ENCODE measurements at places on chromosomes 3 and 15.

DNA sequence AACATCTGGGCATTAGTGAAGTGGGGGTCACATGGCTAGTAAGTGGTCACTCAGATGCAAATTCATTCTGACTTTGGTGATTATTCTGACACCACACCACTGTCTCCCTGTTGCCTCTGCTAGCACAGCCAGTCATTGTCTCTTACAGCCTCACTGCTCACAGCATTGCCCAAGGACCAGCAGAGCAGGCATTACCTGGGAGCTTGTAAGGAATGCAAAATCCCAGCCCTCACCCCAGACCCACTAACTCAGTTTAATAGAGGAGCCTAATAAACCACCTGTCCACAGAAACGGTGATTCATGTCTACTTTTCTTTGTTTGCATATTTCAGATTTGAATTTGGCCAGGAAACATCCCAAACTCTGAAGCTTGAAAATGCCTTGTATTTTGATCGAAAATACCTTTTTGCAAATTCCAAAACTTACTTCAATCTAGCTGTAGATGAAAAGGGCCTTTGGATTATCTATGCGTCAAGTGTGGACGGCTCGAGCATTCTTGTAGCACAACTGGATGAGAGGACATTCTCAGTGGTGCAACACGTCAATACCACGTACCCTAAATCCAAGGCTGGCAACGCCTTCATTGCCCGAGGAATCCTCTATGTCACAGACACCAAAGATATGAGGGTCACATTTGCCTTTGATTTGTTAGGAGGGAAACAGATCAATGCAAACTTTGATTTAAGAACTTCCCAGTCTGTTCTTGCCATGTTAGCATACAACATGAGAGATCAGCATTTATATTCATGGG is 62.7 kb downstream of the GLDN start:
- no peak for DNase-seq

DNA sequence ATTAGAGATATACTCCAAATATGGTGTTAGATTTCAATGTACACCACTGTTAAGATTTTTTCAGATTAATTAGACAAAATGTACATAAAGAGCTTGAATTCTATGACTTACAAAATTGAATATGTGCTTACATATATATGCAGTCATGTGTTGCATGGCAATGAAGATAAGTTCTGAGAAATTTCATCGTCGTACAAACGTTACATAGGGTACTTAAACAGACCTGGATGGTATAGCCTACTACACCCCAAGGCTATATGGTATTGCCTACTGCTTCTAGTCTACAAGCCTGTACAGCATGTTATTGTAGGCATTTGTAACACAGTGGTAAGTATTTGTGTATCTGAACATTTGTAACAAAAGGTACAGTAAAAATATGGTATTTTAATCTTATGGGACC is 9.3 kb downstream of the IL16 start:
- DNase-seq = no peak

- DNase-seq = no peak
Measured at GRCh38 chr15:29822684-29823459, 604 bp upstream of the TJP1 start.

DNA sequence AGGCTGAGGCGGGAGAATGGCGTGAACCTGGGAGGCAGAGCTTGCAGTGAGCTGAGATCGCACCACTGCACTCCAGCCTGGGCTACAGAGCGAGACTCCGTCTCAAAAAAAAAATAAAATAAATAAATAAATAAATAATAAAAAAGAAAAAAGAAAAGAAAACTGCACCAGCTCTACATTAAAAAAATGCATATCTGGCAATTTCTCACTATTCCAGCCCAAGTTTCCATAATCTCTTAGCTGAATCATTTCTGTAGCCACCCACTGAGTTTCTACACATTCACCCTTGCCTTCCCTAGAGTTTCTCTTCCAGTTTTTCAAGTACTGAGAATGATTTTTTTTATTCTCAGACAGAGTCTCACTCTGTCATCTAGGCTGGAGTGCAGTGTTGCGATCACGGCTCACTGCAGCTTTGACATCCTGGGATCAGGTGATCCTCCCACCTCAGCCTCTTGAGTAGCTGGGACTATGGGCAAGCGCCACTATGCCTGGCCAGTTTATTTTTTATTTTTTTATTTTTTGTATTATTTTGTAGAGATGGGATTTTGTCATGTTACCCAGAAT is 24.5 kb upstream of the SLC7A14 start:
- DNase-seq = no peak

DNA sequence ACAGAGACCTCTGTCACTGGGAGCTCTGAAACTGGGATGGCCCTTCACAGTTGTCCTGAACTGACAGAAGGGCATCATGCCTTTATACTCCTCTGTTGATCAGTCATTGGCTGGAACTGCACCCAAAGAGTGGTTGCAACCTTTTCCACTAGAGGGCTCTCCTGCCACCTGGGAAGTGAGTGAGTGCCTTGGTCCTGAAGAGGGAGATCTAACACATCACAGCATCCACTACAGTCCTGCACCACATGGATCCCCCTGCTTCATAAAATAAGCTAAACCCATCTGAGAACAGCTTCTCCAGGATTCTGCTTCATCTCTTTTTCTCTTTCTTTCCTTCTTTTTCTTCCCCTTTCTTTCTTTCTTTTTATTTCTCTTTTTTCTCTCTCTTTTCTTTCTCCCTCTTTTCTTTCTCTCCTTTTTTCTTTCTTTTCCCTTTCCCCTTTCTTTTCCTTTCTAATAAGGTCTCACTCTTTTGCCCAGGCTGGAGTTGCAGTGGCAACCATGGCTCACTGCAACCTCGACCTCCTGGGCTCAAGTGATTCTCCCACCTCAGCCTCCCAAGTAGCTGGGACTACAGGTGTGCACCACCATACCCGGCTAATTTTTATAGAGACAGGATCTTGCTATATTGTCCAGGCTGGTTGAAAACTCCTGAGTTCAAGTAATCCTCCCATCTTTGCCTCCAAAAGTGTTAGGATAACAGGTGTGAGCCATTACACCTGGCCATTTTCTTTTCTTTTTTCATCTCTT is 42.8 kb upstream of the RAF1 start:
- no peak for DNase-seq

GRCh38 chr15:67127965-67128364 is 62.6 kb downstream of the SMAD3 start:
- DNase-seq = no peak

DNA sequence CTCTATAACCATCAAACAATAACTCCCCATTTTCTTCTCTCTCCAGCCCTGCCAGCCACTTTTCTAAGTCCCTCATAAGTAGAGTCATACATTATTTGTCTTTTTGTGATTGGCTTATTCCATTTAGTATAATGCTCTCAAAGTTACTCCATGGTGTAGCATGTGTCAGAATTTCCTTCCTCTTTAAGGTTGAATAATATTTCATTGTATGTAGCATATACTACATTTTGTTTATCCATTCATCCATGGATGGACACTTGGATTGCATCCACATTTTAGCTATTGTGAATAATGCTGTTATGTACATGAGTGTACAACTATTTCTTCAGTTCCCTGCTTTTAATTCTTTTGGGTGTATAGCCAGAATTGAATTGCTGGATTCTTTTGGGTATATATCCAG is 138.4 kb downstream of the ATG7 start:
- no peak for DNase-seq

DNA sequence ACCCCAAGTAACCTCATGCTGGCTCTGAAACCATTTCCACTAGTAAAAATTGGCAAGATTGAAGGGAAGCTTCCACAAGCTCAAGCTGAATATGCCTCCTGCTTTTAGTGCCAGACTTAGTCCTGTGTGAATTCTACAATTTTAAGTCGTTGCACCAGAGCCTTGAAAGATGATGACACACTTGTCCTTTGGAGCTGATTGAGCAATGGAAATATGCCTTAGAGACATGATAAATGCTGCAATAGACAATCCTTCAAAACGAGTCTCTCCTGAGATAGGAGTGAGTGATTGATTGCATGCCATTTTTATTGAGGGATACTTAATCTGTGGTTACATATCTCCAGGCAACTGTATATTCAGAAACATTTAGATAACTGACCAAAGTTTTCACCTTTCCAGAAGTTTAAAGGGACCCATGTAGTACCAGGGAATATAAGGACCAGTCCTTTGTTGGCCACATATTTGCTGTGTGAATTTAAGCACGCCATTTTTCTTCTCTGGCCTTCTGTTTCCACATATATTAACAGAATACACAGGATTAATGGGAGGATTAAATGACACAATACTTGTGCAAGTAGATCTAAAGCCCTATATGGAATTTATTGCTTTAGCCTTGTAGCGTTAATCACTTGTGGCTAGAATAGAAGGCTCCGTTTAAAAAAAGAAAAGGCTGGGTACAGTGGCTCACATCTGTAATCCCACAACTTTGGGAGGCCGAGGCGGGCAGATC is 65.1 kb downstream of the PPARG start:
- no peak for DNase-seq

GRCh38 chr3:2370317-2370716 is 271.7 kb downstream of the CNTN4 start:
- no peak for DNase-seq

GRCh38 chr3:103136621-103137020 is 701.8 kb downstream of the ZPLD1 start:
- no peak for DNase-seq

- DNase-seq = no peak
Measured at GRCh38 chr3:186839874-186840641, 2.5 kb upstream of the ADIPOQ start.

GRCh38 chr15:41952013-41952563 is 20.3 kb downstream of the EHD4 start:
- DNase-seq = no peak

- no peak for DNase-seq
Measured at GRCh38 chr15:61521953-61522352, 292.9 kb upstream of the RORA start.

- DNase-seq = no peak
Measured at GRCh38 chr15:50083424-50084025, 35.5 kb downstream of the ATP8B4 start.

GRCh38 chr3:42690766-42691680 is 5.7 kb downstream of the KLHL40 start:
- no peak for DNase-seq

DNA sequence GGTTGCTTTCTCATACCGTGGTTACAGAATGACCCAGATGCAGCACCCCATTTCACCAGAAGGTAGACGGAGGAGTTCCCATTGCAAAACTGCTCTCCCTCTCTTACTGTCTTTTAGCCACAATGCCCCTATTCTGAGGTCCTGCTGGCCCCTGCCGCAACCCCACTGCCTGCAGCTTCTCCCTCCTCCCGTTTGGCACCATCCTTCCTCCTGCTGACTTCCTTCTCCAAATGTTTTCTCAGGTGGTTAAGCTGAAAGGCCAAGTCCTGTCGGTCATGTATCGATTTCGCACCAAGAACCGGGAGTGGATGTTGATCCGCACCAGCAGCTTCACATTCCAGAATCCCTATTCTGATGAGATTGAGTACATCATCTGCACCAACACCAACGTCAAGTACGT is 132.3 kb upstream of the ABHD17C start:
- DNase-seq = no peak

- DNase-seq = peak; percentile 11
Measured at GRCh38 chr15:90165659-90166489, 35.3 kb upstream of the SEMA4B start.

- no peak for DNase-seq
Measured at GRCh38 chr15:89361451-89362202, 27.0 kb upstream of the POLG start.

- peak; percentile 81 for DNase-seq
Measured at GRCh38 chr3:48472923-48473616, 26.5 kb downstream of the ATRIP start.

DNA sequence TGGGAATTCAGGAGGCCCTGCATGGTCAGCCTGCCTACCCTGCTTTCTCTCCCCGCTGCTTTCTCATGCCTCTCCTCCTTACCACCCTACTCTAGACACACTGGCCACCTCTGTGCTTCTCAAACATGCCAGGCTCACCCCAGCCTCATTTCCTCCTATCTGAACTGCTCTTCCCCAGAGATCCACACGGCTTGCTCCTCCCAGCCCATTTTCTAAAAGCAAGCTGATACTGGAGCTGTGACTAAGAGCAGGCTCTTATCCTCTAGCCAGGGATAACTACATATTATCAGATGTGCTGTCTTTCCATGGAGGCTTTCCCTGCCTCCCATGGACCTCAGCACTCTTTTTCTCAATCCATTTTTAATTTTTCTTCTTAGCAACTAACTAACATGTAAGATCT is 85.9 kb downstream of the BOC start:
- DNase-seq = no peak

DNA sequence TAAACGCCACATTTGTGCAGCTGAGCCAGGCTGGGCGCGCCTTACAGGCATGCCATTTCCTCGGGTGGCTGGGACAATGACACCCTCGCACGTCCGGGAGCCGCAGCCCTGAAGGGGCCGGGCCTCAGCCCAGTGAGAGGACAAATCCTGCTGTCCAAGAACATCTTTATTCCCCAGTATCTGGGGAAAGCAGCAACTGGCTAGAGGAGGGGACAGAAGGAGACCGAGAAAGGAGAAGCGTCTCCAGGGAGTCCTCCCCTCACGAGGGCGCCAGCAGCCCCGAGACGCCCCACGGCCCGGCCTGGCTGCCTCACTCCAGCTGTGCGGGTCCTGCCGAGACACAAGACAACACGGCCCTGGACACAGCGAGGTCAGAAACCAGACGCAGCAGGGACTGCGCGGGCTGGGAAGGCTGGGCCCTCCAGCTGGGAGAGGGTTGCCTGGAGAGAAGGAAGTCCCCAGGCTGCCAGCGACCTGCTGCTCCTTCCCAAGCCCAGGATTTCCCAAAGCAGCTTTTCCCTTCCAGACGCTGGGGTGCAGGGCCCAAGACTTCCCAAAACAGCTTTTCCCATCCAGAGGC is 130.2 kb downstream of the CHSY1 start:
- DNase-seq = no peak

- DNase-seq = no peak
Measured at GRCh38 chr15:69170597-69170996, 10.2 kb downstream of the GLCE start.

GRCh38 chr3:132788301-132788671 is 66.1 kb upstream of the NPHP3 start:
- no peak for DNase-seq

DNA sequence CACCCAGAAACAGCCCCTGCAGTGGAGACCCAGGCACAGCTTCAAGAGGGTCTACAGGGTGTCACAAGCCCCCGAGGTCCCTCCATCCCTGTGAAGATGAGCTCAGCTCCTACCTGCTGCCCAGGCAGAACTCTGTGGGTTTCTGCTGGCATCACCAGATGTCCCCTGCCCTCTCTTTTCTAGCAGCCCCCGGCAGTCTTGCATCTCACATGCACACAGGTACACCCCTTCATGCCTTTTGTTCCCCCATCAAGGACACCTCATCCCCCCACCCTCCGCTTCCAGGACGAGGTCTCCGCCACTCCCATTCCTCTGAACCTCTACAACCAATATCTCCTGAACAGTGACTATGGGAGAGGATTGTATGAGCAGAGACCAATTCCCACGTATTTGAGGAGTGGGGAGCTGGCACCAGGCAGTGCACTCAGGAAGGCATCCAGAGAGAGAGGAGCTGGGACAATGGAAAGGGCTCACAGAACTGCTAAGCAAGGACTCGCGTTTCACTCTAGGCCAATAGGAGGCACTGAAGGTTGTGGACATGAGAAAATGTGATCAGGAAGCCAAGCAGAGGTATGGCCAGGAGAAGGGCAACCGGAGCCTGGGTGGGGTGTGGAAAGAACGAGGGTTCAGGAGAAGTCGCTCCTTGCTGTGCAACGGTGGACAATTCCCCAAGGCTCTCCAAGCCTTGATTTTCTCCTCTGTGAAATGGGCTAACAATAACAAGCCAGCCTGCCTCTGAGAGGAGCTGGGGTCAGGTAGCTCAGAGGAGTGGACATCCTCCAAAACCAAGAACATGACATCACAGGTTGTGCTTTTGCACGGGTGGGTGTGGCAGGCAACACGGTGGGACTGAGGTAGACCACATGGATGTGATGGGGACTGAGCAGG is 115.2 kb downstream of the CHSY1 start:
- DNase-seq = no peak

GRCh38 chr15:55195996-55196395 is 745 bp downstream of the RSL24D1 start:
- DNase-seq = no peak

All from esophagus squamous epithelium (tissue), 5 donors.